ENCODE measurements at places on chromosomes 2 and 18.

GRCh38 chr2:37573451-37574388, 97.7 kb downstream of the CDC42EP3 start:
- DNase-seq: peak; percentile 45

DNA sequence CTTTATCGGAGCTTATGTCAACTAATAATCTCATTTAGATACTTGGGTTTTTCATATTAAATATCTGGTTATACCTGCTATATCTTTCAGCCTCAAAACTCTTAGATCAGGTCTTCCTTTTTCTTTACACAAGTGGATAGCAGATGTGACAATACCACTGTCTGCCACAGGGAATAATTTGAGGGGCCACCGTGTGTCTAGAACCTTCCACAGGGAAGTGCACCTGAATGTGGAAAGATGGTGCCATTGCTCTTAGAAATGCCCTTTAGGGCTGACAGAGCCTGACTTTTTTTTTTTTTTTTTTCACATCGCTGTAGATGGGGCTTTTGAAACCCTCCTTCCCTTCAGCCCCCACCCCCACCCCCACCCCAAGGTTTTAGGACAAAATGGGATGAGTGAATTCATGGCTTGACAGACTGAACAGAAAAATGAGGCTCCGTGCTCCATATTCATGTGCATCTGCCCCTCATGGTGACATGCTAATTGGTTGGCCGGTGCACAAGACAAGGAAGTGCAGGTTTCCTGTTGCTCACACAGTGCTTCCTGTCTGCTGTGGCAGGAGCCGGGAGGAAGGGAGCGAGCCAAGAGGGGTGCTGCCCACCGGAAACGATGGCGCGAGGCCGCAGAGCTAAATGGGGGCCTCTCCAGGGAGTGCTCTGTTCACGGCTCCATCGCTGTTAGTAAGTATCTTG, 246.0 kb downstream of the LDLRAD4 start:
- DNase-seq: peak; percentile 33

GRCh38 chr2:37232131-37232933, 874 bp downstream of the NDUFAF7 start:
- peak; percentile 18 for DNase-seq

DNA sequence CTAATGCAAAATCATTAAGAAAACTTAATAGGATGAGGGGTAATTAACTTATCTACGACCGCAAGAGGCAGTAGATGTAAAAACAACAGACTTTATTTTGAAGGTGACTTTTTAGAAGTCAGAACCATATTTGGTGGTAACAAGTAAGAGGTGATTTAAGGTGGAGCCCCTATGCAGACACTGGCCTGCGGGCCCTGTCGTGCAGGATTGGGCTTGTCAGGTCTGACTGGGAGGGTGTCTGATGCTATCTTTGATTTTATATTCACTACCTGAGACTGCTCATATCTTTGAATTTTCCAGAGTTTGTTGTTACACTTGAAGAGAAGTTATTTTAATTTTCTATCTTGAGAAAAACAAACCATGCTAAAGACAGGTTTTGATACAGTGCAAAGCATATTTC, 29.1 kb upstream of the SCLY start:
- DNase-seq: no peak

- no peak for DNase-seq
These were observed 25.5 kb downstream of the TWIST2 start for GRCh38 chr2:238873381-238873801.
